ENCODE measurements at places on chromosomes 3 and 15.

GRCh38 chr15:52657338-52657737, 21.9 kb downstream of the ATOSA start:
- no peak for DNase-seq

DNA sequence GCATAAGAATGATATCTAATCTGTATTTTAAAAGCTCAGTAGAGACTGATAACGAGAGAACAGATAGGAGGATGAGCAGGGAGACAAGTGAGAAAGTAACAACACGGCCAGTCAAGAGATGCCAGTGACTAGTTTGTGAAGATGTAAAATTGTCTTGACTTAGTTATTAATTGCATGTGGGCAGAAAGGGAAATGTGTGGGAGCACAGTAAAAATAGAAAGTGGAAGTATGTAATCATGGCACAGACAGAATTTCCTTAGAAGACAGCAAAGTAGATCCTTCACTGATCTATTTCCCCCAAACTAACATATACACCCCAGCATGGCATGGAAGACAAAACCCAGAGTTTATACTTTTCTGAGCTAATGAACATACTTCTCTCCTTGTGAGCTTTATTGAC, 344.5 kb downstream of the FGF12 start:
- no peak for DNase-seq

GRCh38 chr3:133230195-133230594, 169.7 kb upstream of the BFSP2 start:
- DNase-seq, result no peak

DNA sequence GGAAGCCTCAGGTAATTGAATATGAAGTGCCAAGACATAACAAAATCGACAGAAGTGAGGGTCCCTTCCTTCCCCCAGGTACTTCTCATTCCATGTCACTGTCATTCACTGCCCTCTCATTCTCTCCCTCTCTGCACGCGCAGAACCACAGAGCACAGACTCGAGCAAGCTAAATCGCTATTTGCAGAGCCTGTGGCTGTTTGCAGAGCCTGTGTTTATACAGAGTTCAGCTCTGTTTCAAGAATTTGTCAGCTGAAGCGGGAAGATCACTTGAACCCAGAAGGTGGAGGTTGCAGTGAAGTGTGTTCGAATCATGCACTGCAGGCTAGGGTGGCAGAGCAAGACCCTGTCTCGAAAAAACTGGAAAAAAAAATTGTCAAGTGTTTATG, 2.5 kb downstream of the VILL start:
- DNase-seq, result no peak

DNA sequence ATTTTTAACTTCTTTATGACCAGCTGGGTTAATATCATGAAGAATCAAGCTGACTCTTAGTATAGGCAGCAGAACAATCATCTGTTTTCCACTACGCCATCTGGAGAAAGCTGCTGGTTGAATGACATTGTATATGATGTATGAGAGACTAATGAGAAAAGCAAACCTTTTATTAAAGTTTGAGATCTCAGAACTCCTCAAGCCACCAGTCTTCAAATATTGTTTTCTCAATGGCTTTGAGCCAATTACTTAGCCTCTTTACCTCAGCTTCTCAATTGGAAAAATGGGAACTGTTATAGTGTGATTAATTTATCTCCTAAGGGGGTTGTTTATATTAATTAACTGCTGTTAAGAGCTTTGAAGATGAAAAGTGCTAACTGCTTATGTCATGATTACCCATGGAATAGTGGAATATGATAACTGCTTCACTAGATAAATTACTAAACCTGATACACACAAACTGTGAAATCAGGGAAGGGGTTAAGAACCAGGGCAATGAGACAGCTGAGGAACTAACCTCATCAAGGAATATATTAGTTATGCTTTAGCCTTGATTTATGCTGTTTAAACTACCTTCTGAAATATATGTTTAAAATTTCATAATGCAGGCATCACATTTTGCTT, 330.1 kb downstream of the SOX2 start:
- DNase-seq, result no peak

- DNase-seq, result no peak
Measured at GRCh38 chr3:59882746-59883145, 832.9 kb upstream of the CFAP20DC start.

DNA sequence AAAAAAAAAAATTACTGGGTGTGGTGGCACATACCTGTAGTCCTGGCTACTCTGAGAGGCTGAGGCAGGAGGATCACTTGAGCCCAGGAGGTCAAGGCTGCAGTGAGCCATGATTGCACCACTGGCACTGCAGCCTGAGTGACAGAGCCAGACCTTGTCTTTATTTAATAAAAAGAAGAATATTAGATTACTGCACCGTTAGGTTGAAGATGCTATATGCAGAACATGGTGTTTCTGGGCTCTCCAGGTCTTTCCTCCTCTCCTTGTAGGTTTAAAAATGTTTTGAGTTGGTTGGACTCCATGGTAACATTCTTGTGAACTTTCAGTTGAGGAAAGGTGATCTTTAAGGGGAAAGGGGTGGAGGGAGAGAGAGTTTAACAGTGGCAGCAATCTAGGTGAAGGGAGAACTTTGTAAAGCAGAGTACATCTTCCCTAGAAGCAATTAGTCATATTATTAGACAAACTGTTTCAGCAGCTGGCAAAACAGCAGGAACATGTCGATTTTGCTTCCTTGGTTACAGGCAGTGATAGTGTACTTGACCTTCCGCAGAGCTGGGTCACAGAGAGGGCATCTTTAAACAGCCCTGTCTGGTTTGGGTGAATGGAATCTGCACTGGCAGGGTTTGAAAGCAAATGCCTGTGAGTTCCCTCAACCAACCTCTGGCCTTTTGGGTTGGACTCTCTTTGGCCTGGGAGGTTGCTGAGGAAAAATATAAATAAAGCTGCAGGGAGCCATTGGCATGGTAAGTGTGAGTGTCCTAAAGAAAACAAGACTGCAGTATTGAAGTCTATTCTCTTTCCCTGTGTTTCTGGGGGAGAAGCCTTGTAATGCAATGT, 42.8 kb downstream of the NR2C2 start:
- no peak for DNase-seq

DNA sequence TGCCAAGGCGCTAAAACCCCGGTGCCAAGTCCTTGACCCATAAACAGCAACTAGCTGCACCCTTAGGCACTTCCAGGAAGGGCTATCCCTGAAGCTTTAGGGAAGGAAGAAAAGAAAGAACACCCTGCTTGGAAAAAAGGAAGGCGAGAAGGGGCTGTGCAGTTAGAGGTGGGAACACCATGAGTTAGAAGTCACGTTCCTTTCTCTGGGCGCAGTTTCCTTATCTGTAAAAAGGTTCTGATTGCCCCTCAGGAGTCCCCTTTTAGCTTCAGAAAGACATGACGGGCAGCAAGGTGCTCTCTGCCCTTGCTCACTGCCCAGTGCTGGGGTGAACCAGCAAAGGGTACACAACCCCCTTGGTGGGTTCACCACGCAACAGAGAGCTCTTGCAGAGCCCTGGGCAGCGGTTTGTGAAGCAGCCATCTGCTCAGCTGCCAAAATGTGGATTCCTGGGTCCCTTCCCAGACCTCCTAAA, 798 bp downstream of the GCHFR start:
- DNase-seq, result no peak

DNA sequence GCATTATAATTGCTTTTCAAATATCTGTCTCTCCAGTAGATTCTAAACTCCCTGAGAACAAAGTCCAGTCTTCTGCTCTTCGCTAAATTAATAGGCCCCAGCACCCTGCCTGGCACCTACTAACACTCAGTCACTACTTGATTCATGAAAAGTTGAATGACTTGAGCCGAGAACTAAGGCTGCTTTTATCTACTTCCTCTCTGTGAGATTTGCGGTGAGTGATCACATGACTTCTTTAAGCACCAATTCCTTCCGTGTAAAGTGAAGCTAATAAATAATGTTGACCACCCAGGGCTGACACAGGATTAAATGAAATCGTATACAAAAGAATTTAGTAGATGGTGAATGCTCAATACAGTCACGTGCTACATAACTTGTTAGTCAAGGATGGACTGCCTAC, 44.6 kb upstream of the PGPEP1L start:
- DNase-seq, result peak; percentile 25
